NCI-H69 (cell line): ENCODE measurements at places on chromosomes 5 and 9.

GRCh38 chr5:112737070-112737462 lies 619 bp upstream of the APC start:
- DNase-seq = no peak

- no peak for DNase-seq
These were observed 64.4 kb upstream of the EIF4EBP3 start for GRCh38 chr5:140483055-140483454.

DNA sequence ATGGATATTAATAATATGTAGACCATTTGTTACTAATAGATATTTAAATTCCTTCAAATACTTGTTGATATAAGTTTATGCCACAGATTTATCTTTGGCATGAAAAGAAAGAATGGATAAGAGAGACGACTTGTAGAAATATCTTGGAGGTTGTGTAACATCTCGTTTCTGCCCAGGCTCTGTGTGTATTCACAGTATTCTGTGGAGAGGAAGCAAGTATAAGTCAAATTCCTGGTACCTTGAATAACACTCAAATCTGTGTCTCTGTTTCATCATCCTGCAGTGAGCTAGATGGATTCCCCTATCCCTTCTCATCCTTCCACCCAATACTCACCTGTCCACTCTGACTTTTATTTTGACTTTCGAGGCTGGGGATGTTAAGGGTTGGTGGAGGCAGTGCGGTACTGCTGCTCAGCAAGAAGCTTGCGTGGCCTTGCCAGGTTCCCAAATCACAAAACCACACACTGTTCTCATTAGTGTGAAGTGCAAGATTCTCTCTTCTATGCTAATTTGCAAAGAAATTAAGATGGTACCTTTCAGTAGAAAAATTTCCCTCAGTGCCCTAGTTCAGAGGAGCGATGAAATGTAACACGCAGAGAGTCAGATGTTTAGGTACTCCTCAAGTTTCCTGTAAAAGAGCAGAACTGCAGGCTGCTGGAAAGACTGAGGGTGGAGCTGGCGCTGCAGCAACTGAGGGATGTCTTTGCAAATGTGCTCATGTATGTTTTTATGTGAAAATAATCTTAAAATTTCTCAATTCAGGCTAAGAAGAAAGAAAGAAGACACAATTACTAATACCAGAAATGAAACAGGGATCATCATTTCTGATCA lies 42.6 kb upstream of the ANKRD18A start:
- DNase-seq = peak; percentile 39

DNA sequence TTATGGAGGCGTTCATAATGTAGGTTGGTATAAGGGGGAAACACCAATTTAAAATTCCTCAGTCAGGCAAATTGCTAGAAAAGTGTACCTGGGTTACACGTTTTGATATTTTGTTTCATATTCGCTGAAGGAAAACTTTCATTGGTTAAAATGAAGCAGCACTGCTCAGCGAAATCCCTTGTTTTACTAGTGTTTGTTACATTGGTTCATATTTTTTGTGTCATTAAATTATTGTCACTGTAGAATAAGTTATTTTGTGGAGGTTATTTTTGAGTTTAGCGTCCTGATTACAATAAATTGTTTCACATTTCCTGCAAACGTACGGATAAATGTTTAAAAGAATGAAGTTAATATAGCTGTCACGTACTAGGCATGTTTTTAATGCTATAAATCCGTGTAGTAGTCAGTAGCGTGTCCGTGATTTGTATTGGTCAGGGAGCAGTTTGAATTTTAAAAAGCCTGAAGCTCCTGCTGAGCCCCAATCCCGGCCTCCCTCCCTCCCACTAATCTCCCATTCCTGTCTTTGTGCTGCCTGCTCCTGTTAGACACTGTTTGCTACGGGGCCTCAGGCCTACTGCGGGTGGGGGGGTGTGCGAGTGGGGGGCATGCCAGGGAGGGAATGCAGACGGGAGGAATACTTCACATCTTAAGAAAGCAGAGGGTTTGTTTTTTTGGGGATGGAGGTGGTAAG lies 2.0 kb downstream of the NIPBL start:
- peak; percentile 83 for DNase-seq

GRCh38 chr9:277601-278295 lies 63.1 kb downstream of the DOCK8 start:
- no peak for DNase-seq
